Adrenal gland (tissue), 19 donors: ENCODE measurements at places on chromosomes 12 and 14.

GRCh38 chr12:42953021-42953420, 363.5 kb upstream of the PRICKLE1 start:
- H3K4me3 ChIP-seq, result no peak overlapping the region
- H3K27me3 ChIP-seq, result no peaks in the 10 kb centered on the region
- no peak for DNase-seq
- no peak overlapping the region for H3K27ac ChIP-seq
- H3K36me3 ChIP-seq, result no peaks in the 10 kb centered on the region

GRCh38 chr14:78152201-78153063, 17.7 kb upstream of the NRXN3 start:
- DNase-seq, result no peak
- H3K4me1 ChIP-seq, result no peaks in the 10 kb centered on the region
- no peaks in the 10 kb centered on the region for H3K36me3 ChIP-seq
- no peak overlapping the region for H3K4me3 ChIP-seq
- no peak overlapping the region for H3K27ac ChIP-seq
- H3K27me3 ChIP-seq, result no peaks in the 10 kb centered on the region

DNA sequence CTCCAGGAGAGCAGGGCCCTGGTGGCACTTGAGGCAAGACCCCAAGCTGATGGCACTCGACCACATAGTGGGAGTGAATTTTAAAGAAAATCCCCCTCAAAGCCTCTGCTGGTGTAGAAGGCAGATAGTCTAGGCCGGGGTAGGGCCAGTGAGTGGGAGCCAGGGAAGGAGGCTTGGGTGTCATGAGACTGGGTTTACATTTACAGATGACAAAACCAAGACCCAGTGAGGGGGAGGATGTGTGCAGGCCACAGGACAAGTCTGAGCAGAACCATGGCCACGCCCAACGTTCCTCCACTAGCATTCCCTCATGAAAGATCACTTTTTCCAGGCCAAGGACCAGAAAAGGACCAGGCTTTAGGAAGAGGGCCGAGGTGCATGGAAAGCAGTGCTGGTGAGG, 42.0 kb downstream of the EVL start:
- no peaks in the 10 kb centered on the region for H3K27me3 ChIP-seq
- no peak for DNase-seq
- no peaks in the 10 kb centered on the region for H3K36me3 ChIP-seq
- H3K4me1 ChIP-seq, result peaks cover 33% of the 10 kb centered on the region
- no peak overlapping the region for H3K4me3 ChIP-seq
- H3K27ac ChIP-seq, result peak overlapping the region; percentile 21

DNA sequence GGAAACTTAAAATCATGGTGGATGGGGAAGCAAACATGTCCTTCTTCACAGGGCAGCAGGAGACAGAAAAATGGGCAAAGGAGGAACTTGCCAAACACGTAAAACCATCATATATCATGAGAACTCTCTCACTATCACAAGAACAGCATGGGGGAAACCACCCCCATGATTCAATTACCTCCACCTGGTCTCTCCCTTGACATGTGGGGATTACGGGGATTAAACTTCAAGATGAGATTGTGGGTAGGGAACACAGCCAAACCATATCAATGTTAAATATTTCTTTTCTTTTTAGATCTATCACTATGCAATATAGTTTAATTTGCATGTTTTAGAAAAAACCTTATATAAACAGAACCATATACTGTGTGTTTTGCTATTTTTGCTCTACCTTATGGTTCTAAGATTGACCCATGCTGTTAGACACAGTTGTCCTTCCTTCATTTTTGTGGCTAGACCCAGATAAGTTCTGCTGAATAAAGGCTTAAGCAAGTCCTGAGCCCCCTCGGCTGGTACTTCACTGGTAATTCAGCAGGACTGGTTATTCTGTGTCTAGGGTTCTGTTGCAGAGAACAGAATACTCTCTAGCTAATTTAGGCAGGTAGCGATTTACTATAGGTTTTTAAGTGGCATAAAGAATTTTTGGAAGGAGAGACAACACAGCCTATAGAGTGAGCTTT, 253.7 kb upstream of the HMGA2 start:
- no peak overlapping the region for H3K27ac ChIP-seq
- no peaks in the 10 kb centered on the region for H3K27me3 ChIP-seq
- H3K4me1 ChIP-seq, result no peaks in the 10 kb centered on the region
- no peak overlapping the region for H3K4me3 ChIP-seq
- no peaks in the 10 kb centered on the region for H3K36me3 ChIP-seq
- DNase-seq, result no peak

DNA sequence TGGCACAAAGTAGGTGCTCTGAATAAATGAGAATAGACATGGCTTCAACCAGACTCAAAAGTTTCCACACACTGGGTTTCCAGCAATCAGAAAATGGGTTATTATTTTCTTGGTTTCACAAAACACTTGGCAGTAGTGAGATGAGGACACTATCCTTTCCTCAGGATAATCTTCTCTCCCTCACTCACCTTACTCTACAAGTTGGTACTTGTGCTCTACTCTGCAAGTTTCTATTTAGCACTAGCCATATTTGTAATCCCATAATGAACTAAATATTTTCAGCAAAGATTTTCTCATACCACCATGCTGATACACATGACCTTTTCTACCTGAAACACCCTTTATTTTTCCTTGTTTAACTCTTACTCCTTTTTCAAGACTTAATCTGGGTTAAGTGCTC, 137.7 kb downstream of the FOXA1 start:
- no peak overlapping the region for H3K27ac ChIP-seq
- no peak for DNase-seq
- H3K27me3 ChIP-seq, result no peaks in the 10 kb centered on the region
- no peaks in the 10 kb centered on the region for H3K36me3 ChIP-seq
